ENCODE measurements at places on chromosomes 4 and X.

GRCh38 chrX:129773649-129774458, 5.9 kb upstream of the SASH3 start:
- DNase-seq: no peak

DNA sequence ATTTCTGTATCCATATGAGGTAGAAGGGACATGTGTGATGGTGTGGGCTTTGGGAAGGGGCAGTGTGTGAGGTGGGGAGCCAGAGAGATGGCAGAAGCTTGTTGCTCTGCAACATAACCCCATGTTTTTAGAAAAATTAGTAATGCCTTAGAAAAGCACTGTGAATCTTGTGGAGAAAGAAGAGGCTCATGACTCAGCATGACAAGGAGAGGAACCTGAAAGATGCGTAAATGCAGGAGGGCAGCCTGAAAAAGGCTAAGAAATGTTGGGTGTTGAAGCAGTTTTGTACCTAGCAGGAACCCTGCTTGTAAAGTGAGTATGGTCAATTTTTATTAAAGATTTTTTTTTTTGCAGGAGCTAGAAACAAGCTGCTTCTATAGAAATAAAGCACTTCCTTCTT, 59.8 kb downstream of the ARSJ start:
- no peak for DNase-seq

DNA sequence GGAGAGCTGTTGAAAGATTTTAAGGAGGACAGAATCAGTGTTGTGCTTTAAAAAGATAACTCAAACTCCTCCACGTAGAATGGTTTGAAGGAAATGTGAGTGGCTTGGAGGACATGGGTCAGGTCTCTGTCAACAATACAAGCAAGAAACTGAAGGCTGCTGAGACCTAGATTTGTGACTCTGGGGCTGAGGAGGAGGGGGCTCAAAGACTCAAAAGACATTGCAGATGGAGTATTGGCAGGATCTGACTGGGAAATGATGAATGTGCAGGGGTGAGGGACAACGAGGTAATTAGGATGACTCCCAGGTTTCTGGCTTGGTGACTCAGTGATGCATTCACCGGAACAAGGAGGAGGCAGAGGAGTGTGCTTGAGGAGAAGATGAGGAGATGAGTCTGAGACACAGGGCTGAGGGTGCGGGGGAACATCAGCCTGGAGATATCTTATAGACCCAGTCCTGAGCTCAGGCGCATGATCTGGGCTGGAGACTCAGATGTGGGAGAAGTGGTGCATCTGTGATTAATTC, 3.3 kb upstream of the RPS4X start:
- no peak for DNase-seq

DNA sequence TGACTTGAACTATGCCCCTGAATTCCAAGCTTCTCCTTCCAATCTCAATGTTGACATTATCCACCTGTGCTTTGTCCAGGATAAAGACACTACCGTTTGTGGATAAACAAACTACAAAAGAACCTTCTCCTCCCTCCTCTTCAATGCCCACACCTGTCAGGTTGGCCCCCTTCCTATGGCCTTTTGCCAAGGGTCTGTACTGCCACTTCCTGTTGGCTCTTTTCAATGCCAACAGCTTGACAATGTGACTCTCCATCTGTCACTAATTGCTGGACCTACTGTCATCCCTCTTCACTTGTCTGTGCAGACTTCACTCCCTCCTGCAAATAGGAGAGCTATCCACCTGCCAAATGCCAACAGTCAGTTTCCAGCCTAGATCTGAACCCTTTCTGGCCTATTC, 35.8 kb upstream of the MID1 start:
- DNase-seq: no peak

- DNase-seq: no peak
These were observed 39.7 kb downstream of the REPS2 start for GRCh38 chrX:16986169-16986568.

GRCh38 chrX:129652565-129653169, 2.1 kb downstream of the APLN start:
- DNase-seq: no peak

GRCh38 chrX:107818900-107819521, 6.7 kb upstream of the MID2 start:
- DNase-seq: no peak

DNA sequence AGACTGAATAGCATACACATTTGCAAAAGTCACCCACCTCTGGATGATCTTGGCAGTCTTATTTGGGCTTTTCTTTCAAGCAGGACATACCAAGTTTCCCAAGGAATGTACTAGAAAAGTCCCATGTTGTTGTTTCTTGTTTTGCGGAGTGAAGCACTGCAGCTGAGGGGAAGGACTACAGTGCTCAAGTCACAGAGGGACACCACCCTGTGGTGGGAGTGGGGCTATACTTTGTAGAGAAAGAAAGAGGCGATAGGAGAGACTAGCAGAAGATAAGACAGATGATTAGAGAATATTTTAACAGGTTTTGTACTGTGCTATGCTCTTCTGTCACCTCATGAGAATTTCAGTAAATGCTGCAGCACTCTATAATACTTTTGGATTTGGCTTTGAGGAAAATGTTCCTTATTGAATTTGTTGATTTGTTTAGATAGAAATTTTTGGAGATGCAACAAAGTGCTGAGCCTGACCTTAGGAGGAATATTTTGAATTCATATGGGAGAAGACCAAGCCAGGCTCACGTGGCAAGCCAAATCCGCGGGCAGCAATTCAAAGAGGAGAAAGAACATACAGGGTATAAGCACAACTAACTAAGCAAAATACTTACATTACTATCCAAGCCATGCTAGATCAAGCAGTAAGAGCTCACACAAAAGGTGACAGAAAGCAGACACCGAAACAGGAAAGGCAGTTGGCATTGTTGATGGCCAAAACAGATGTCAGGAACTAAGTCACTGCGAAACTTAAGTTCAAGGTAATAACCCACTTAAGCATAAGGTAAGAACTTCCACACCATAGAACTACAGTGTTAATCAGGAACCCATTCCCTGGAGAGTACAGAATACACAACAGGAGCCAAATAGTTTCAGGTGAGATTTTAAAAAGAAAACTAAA, 280.3 kb upstream of the INTU start:
- DNase-seq: no peak

GRCh38 chrX:137695417-137695816, 129.5 kb downstream of the ZIC3 start:
- DNase-seq: no peak

GRCh38 chr4:86544310-86544966, 49.7 kb upstream of the PTPN13 start:
- DNase-seq: no peak

- DNase-seq: no peak
These were observed 629.7 kb downstream of the STIM2 start for GRCh38 chr4:27490315-27490714.

DNA sequence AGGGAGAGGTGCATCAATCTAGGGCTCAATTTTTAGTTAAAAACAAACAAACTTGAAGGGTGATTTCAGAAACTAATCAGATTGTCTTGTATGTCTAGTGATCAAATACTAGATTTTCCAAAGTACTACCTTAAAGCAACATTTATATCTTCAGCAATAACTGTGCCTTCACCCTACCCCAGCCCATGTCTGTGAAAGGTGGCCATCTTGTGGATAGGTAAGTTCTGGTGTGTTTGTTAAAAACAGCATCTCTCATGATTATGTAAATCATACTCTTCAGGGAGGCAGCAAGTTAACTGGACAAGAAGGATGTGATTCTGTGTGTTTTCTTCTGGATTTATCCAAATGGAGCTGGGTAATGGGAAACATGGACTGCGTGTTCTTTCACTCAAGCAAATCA, 81.4 kb upstream of the ACSL1 start:
- DNase-seq: no peak

DNA sequence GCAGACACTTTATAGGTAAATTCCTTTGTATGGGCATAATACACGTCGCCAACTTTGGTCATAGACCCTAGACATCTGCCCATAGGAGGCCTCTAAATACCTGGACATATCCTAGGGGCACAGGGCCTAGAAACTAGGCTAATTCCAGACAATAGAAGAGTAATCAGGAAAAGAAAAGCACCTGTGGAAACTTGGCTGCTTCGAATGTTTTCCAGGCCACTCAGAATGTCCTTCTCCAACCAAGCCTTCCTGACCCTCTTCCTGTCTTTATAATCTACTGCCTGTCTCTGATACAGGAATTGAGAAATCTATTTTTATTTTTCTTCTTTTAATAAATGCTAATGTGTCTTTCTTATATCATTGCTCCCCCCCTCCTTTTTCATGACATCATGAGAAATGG, 493.1 kb downstream of the IL15 start:
- DNase-seq: no peak

GRCh38 chrX:108022491-108023089, 22.3 kb upstream of the VSIG1 start:
- no peak for DNase-seq

DNA sequence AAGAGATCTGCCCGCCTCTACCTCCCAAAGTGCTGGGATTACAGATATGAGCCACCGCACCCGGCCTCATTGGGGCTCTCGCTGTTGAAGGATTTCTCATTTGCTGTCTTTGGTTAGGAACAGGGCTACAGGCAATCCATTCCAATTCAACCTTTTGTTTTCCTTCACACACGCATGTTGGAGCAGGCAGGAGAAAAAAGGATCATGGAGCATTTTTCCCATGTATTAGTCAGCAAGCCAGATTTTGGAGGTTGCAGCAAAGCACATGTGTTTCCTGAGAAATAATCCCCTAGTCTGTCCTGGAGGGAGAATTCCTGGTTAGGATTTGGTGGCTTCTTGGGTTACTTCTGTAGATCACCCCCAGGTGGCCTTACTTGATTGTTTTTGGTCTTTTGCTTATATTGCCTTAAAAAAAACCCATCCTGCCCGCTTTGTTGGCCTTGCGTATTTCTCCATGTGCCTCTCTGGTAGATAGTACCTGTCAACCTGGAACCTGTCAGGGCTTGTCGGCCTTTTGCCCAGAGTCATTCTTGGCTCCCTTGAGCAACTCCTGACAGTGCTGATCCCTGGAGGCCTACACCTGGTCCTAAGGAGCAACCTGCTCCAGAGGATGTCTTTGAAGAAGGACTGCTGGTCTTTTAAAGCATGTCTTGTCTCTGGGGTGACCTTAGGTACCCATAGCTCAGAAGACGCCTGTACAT, 82.4 kb upstream of the CLCN4 start:
- no peak for DNase-seq

DNA sequence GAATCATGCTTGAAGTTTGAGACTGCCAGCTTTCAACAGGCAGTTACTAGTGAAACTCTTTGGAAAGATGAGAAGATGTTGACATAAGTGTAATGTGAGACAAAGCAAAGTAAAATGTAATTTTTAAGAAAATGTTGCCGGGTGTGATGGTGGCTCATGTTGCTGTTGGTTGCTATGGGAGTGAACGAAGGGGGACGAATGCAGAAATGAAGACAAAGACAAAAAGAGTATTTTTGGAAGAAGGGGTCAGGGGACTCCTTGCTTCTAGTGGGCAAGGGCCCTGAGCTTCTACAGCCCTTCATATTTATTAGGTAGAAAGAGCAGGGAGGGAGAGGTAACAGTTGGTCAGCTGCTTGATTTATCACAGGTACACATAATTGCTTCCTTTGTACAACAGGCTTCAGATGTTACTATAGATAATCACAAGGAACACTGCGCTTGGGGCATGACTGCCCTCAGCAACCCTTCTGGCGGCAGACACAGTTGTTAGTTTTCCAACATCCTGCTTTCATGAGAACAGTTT, 11.9 kb upstream of the UGDH start:
- DNase-seq: no peak

DNA sequence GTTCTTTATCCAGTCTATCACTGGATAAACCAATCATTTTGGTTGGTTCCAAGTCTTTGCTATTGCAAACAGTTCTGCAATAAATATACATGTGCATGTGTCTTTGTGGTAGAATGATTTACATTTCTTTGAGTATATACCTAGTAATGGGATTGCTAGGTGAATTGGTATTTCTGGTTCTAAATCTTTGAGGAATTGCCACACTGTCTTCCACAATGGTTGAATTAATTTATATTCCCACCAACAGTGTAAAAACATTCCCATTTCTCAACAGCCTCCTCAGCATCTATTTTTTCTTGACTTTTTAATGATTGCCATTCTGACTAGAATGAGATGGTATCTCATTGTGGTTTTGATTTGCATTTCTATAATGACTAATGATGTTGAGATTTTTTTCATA, 791.7 kb upstream of the AGA start:
- no peak for DNase-seq

GRCh38 chrX:142089193-142089592, 115.9 kb downstream of the MAGEC2 start:
- peak; percentile 3 for DNase-seq

GRCh38 chrX:154515090-154515965, 704 bp downstream of the FAM3A start:
- DNase-seq: peak; percentile 12

GRCh38 chr4:123941306-123941705, 544.7 kb downstream of the SPRY1 start:
- peak; percentile 32 for DNase-seq

GRCh38 chr4:37715889-37716402, 29.8 kb upstream of the RELL1 start:
- DNase-seq: no peak

DNA sequence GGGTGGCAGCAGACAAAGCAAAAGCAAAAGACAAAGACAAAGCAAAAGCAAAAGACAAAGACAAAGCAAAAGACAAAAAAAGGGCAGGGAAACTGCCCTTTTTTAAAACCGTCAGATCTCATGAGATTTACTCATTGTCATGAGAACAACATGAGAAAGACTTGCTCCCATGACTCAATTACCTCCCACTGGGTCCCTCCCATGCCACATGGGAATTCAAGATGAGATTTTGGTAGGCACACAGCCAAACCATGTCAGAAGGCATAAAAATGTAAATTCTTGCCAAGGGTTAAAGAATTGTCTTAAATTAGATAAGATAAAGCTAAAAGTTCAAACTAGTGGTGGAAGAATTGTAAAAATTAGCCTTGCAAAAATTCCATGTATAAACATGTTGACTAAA, 419.7 kb downstream of the TRAM1L1 start:
- DNase-seq: no peak

DNA sequence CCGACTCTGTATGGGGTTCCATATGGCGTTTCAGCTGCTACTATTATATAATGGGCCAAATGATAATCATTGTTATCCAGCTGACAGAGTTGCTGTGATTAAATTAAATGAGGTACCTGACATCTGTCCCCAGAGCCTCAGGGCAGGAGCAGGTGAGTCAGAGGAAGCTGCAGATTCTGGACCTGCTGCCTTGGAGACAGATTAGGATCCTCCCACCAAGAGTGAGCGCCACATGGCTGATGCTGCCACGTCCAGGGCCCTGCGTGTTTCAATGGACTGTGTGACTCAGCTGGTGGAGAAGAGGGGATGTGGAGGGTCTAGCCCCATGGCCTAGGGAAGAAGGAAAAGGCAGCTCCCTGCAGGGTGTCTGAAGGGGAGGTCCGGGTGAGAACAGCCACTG, 28.3 kb upstream of the UXT start:
- DNase-seq: no peak

DNA sequence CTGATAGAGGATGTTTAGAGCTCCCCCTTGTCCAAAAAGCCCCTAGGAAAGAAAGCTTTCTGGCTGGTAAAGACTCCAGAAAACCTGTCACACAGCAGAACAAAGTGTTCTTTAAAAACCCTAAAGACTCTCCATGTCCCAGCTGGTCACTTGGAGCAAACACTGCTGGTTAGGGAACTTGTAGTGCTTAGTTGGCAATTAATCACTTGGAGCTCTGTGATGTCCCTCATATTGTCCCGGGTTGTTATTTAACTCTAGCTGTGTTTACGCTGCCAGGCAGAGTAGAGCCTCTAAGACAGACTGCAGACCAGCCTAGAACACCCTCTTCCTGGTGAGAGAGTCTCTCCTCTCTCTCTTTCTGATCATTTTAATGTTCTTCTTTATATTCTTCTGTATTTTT, 267.3 kb downstream of the BCOR start:
- DNase-seq: no peak

- no peak for DNase-seq
These were observed 37.7 kb upstream of the OCIAD2 start for GRCh38 chr4:48944252-48944651.
